Neural progenitor cell (in vitro differentiated cells): ENCODE measurements at places on chromosomes 13 and 19.

DNA sequence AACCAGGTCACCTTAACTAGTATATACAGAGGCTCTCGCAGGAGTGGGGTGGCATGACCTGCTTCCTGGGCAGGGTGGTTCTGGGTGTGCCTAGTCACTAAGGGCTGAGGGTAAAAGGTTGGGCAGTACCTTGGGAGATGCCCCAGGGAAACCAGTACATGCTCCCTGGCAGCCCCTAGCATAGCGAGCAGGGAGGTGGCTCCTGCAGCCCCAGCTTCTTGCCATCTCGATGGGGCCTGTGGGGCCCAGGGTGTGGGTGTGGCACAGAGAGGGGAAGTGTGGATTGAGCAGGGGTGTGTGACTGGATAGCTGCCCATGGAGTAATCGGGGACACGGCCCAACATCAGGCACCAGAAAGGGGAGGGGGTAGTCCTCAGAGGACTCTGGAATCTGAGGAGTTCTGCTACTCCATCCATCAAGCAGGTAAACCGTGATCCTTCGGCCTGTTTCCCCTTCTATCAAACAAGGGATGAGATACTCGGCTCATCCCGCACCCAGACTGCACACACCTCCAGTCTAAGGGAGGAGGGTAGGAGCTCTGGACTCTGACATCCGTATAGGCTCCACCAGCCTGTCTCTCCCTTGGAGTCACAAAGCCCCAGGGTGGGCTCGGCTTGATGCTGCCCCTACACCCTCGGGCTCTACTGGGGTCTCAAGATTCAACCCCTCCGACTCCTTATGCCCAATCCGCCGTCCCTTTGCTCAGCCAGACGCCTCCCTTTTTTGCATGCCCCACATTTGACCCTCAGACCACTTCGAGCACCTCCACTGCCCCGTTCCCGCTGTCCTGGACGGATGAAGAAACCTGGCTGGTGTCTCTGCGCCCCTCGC, 1.1 kb downstream of the ZBTB45 start:
- DNase-seq = no peak

DNA sequence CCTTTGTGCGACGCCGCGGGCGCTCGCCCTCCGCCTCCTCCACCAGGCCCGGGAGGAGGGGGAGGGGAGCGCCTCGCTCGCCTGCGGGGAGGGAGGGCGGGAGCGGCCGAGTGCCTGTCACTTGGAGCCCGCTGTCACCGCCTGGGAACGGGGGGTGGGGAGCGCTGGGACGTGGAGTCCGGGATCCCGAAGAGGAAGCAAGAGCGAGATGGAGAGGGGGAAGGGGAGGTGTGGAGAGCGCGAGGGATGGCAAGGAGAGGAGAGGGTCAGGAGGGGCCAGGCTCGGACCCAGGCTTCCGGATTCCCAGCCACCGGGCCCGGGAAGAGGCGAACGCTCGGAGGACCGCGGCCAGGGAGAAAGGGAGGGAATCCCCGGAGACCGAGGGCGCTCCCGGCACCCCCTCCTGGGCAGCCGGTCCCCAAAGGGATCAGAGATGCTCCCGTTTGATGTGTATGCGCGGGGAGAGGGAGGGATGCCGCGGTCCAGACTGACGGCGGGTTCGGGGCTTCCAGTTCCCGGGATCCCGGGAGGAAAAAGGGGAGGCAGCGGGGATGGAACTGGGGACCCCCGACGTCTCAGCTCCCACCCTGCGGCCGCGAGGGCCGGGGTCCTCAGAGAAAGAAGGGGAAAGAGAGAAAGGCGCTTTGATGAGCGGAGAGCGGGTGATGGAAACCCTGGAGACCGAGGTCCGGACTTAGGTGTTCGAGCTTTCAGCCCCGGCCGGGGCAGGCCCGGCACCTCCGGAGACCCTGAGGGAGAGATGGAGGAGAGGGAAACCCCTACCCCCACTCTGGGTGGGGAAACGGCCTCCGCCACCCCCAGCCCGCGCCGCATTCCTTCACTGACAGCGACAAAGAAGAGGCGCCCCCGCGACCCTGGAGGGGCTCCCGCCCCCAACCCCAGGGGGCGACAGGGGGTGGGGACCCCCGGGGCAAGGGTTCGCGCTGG, 4.7 kb upstream of the DPF1 start:
- peak; percentile 87 for DNase-seq

DNA sequence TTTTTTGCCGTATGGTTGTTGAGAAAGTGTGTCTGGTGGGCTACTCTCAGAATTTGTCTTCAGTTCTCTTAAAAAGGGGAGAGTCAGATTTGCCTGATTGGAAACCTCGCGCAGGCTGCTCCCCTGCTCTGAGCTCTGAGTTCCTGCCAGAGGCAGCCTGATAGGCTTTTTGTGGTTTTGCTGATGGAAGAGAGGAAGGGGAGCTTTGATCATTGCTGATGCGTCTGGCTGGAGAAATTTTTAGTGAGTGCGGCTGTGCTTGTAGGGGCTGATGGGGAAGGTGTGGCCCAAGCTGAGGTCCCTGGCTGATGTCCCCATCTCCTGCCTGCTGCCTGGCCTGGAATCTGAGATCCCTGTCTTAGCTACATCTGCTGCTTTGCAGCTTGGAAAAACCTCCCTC, 2.8 kb downstream of the CHST8 start:
- DNase-seq = no peak

DNA sequence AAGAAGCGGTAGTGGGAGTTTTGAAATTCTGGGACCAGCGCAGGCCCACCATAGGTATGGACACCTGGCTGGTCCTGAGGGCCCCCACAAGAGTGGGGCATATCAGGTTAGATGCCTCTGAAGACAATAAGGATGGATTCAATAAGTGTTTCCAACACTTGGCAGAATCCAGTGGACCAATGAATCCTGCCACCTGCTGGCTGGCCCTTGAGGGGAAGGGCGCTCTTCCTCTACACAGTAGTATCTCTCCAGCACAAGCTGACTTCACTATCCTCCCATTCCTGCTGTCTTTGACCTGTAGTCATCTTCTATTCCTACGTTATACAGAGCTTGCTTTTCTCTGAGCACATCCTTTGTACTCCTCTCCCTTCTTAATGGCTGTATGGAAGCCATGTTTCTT, 199.7 kb upstream of the TSHZ3 start:
- peak; percentile 42 for DNase-seq

- no peak for DNase-seq
These were observed 123.1 kb downstream of the ITGBL1 start for GRCh38 chr13:101575581-101575980.

GRCh38 chr19:6340493-6341201, 7.2 kb upstream of the ACER1 start:
- peak; percentile 30 for DNase-seq

DNA sequence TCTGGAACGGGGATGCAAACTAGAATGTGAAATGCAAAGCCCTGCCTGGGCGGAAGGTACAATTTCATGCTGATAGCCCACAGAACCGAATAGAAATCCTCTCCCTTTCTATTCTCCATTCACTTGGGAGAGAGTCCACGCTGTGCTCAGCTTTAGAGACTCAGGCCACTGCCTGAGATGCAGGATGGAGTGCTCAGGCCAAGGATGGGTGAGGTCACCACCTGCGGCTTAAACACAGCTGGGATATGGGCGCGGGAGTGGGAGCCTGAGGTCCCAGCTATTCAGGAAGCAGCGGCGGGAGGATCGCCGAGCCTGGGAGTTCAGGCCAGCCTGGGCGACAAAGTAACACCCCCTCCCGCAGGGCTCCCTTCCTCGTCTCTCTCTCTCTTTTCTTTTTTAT, 446 bp upstream of the ZNF83 start:
- no peak for DNase-seq

- no peak for DNase-seq
These were observed 13.1 kb downstream of the LRCH1 start for GRCh38 chr13:46565808-46566750.

DNA sequence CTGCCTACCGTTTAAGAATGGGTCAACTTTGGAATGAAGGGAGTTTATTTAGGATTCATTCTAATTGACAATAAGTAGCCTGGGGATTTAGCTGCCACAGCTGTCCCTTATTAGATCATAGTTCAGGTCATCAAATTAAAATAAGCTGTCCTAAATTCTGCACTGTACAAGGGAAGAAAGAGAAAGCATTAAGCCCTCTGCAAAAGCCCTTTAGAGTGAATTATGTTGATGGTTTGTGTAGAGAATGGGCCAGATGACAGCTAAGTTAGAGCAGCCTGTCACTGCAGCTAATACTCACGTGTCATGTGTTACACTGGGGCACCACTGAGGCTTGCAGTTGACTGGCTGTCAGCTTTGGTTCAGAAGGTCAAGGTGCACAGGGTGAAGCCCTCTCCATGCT, 737.1 kb upstream of the SLC10A2 start:
- DNase-seq = no peak

DNA sequence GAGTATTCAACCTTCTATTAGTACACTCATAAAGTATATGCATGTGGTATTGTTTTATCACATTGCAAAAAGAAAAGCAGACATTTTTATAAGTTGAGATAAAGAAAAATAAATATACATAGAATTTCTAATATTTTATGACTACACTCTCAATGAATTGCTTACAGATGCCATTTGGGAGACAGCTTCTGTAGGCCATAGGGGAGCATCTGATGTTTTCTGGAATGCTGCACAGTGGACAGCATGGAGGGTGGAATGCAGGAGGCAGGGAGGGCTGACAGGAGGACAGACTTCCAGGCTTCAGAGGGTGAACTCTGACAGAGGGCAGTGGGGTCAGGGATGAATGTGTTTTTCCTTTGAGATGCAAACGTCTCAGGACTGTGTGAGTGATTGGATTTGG, 45.8 kb downstream of the MIPEP start:
- DNase-seq = peak; percentile 17

DNA sequence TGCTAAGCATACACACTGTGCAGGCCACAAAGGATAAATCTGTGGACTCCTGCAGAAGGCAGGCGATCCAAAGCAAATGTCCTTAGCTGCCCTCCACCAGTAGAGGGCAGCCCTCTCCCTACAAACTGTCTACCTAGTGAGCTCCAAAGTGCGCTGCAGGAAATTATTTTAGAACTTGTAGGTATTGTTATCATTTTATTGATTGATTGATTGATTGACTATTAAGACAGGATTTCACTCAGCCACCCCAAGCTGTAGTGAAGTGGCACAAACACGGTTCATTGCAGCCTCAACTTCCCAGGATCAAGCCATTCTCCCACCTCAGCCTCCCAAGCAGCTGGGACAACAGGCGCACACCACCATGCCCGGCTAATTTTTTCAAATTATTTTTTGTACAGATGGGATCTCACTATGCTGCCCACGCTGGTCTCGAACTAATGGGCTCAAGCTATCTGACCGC, 37.3 kb downstream of the RNF6 start:
- DNase-seq = peak; percentile 77

DNA sequence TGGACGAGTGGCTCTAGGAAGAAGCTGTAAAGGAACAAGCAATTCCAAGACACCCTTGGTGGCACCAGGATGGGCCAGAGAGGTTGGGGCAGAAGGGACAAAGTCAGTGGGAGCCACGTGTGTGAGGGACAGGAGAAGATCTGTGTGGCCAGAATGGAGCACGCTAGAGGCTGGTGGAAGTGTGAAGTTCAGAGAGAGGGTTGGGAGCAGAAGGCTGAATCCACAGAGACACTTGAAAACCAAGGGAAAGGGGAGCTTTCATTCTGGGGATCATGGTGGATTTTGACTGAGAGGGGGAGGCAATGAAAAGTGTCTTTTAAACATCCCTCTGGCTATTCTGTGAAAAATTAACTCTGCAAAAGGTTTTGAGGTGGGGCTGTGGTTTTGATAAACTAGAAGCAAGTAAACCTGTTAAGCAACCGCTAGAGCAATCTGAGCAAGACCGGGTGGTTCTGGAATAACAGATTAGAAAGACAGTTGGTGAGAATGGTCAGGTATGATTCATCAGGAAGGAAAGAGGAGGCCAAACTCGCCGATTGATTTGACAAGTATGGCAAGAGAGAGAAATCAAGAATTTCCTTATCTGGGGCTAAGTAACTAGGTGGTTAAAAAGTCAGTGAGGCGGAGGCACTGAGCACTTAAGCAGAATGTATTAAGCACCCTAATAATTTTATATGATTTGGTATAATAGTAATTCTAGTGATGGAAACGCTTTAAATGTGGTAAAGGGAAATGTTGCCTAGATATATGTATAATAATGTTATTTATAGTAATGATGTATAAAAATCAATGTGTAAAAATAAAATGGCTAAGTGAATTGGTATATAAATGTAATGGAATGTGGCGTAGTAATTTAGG, 140.0 kb downstream of the MYO16 start:
- no peak for DNase-seq

- no peak for DNase-seq
These were observed 402.8 kb downstream of the FGF9 start for GRCh38 chr13:22073718-22074117.

GRCh38 chr19:18745012-18745735, 45.9 kb downstream of the COMP start:
- DNase-seq = peak; percentile 1

DNA sequence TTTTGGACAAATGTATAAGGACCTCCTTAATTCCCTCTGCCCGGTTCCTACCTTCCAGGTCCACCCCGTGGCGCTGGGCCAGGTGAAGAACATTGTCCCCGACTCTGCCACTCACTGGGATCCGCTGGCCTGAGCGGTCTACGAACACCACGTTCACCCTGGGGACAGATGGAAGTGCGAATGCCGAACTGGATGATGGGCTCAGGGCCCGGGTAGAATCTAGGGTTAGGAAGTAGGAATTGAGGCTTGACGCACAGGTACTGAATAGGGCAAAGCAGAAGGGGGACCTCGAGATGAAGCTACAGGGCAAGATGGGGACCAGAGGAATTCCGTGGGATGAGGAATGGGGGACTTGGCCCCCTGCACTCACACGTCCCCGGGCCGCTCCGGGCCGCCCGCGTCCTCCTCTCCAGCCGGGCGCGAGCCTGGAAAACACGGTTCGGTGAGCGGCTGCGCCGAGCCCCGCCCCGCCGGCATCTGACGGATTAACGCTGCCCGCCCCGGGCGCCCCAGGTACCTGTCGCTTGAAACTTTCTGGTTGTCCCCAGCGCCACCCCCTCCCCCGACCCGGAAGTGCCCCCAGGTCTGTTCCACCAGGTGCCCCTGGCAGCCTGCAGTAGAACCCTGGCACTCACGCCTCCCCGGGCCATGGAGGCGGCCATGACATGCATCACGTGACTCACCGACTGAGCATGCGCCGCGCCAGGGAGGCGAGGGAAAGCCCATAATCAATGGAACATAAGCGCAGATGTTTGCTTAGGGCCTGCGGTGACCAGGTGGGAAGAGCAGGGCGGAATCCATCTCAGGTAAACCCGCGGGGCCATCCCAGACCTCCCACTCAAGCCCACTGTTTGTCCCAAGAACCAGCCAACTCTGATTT, at the start of gene FDX2:
Gene FDX2, minus strand, starts transcription at position 681 of the 880 bp plus-strand sequence. Its CDS starts 19 bp downstream, at position 662.
- DNase-seq = peak; percentile 92

GRCh38 chr19:54431255-54431838, 16.1 kb downstream of the TTYH1 start:
- DNase-seq = no peak

GRCh38 chr19:12946092-12946721, 545 bp downstream of the RAD23A start:
- DNase-seq = peak; percentile 94
